ENCODE measurements at places on chromosomes 5 and 9.

DNA sequence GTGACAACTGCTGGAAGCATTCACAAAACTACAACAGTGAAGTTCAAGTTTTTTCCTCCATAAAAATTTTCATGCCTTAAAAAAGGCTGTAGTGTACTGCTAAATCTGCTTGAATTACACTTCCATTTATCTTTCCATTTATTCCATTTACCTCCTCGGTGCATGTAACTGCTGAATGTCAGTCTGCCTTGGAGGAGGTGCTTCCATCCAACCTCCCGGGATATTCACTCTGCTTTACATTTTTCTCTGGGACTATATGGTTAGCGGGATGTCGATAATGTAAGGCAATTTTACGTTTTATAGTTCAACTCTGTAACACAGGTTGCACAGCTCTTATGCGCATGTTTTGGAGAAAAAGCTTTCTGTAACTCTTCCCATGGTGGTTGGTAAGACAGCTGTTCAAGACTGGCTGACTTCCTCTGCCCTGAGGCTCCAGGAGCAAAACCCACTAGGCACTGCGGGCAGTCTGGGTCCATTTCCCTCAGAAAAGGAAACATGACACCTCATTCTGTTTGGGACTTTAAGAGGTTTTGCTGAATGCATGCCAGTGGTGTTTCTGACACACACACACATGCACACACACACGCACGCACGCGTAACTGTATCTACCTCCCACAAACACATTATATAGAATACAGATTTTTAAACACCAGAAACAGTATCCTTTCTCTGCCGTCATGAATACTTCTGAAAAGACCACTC is 66.1 kb downstream of the SPTLC1 start:
- DNase-seq, result no peak

DNA sequence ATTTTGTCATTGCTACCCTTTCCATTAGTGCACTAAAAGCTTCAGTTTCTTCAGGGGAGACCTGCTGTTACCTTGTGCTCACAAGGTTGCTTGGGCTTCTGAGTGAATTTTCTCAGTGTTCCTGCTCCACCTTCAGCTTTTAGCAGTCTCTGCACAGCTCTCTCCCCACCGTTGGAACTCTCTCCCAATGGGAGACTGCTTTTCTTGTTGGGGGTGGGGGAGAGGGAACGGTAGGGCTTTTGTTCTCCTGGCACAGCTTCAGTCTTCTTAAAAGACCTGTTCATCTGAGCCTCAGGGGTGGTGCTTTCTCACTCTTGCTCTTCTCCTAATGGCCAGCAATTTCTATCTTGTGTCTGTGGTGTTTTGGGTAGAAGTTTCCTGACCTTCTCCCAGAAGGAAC is 915.7 kb downstream of the EFNA5 start:
- DNase-seq, result no peak

DNA sequence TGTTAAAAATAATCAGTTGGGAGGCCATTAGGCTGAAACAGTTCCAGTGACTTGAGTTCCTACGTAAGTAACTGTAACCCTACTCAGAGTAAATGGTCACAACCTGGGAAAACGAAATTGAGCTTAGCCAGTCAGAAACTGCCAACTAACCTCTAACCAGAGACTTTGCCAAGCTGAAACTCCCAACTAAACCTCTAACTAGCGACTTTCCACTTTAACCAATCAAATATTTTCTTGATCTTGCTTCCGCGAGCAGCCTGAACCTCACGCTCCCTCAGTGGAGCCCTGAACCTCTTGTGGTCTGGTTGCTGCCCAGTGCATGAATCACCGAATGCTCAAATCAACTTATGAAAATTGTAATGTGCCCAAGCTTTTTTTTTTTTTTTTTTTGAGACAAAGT is 156.2 kb downstream of the MED10 start:
- DNase-seq, result no peak

DNA sequence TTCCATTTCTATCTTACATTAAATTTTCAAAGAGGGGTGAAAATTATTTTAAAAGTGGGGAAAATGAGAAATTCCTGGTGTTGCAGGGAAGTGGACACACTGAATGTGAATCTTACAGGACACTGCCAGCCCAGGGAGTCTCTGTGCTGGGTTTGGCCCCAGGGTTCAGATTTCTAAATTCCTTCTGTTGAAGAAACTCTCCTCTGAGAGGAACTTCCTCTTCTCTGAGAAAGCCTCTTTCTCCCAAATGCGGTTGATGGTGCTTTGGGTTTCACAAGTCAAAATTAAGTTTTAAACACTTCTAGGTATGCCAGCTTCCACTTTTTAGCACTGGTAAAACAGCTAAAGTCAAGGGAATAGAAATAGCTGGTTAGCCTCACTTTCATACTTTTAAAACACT is 317.9 kb upstream of the ITGA1 start:
- DNase-seq, result no peak

DNA sequence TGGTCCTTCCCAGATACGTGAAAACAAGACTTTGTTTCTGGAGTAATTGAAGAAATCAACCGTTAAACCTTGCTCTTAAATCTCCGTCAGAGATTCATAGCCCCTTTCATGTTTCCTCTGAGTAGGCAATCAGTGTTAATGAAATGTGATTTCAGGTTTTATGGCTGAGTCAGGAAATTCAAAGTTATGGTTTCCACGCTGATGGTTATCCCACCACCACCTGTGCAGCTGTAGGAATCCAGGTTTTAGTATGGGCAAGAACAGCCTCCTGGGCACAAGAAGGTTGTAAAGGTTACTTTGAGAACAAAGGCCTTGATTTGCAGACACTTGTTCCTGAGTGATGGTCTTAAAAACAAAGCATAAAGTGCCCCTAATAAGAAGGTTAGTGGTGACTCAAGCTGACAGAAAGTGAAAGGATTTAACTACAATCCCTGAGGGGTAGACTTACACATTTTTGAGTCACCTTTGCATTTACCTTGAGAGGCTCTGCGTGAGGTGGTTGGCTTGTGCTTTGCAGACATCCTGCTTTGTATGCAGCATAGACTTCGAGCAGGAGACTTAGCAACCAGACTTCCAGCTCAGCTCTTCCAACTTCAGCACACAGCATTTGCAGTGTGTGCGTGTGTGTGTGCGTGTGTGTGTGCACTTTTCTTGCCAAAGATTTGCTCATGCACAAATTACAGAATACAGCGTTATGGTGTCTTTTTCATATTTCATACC is 159.6 kb downstream of the TLE4 start:
- no peak for DNase-seq

GRCh38 chr9:121249563-121249962 is 18.4 kb upstream of the GSN start:
- DNase-seq, result no peak

DNA sequence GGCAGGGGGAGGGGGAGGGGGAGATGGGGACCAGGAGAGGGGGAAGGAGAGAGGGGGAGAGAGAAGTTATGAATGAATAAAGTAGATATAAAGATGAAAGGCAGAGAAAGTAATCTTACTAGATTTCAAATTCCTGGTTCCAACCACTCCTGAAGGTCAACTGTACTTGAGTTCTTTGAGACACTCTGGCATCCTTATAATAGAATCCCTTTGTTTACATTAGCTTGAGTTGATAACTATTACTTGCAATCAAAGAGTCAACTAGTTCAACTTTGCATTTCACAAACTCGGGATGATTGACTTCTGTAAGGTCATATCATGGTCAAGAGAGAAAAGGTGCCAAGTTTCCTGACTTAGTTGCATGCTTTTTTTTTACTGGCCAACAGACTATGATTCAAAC is 42.2 kb downstream of the BAAT start:
- DNase-seq, result no peak

GRCh38 chr9:93896496-93897033 is 58.6 kb downstream of the BARX1 start:
- DNase-seq, result no peak

GRCh38 chr9:96487949-96488348 is 38.0 kb downstream of the HABP4 start:
- DNase-seq, result peak; percentile 61

DNA sequence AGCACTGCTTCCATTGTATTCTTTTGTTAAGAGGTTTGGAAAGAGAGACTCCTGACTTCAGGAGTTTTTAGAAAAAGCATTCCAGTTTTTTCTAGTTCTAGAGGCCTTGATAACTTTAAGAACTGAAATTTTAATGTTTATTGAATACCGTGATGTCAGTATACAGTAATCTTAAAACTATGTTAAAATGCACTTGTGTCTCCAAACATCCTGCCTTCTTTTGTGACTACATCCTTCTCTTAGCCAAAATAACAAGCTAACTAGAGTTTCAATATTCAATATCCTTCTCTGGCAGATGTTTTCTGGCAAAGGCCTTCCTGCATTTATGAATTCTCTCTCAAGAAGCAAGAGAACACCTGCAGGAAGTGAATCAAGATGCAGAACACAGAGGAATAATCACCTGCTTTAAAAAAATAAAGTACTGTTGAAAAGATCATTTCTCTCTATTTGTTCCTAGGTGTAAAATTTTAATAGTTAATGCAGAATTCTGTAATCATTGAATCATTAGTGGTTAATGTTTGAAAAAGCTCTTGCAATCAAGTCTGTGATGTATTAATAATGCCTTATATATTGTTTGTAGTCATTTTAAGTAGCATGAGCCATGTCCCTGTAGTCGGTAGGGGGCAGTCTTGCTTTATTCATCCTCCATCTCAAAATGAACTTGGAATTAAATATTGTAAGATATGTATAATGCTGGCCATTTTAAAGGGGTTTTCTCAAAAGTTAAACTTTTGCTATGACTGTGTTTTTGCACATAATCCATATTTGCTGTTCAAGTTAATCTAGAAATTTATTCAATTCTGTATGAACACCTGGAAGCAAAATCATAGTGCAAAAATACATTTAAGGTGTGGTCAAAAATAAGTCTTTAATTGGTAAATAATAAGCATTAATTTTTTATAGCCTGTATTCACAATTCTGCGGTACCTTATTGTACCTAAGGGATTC is 43.1 kb downstream of the NDFIP1 start:
- DNase-seq, result peak; percentile 84

GRCh38 chr9:96858018-96858573 is 3.8 kb upstream of the ZNF782 start:
- no peak for DNase-seq

- no peak for DNase-seq
Measured at GRCh38 chr9:136551401-136552116, 5.7 kb upstream of the NOTCH1 start.

DNA sequence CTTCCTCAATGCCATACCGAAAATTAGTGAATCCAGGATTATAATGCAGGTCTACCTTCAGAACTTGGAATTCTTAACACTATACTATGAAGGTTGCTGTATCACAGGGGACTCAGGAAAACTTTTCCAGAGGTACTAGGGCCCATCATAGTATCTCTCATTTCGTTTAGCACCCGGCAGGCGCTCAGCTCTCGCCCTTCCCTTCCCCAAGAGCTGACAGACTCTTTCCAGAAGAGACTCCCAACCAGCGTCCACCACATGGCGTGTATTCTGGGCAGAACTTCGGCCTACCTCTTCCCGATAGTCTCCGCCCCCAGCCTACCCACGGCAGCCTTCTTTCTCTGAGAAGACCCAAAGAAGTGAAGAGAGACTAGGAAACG is 271 bp downstream of the NOL8 start:
- DNase-seq, result no peak

GRCh38 chr5:36704131-36704530 is 97.7 kb downstream of the SLC1A3 start:
- no peak for DNase-seq

GRCh38 chr5:118919016-118919415 is 69.3 kb downstream of the DTWD2 start:
- DNase-seq, result no peak

- DNase-seq, result no peak
Measured at GRCh38 chr5:91898019-91898418, 514.9 kb upstream of the ARRDC3 start.

GRCh38 chr9:1087120-1087881 is 37.1 kb downstream of the DMRT2 start:
- no peak for DNase-seq

DNA sequence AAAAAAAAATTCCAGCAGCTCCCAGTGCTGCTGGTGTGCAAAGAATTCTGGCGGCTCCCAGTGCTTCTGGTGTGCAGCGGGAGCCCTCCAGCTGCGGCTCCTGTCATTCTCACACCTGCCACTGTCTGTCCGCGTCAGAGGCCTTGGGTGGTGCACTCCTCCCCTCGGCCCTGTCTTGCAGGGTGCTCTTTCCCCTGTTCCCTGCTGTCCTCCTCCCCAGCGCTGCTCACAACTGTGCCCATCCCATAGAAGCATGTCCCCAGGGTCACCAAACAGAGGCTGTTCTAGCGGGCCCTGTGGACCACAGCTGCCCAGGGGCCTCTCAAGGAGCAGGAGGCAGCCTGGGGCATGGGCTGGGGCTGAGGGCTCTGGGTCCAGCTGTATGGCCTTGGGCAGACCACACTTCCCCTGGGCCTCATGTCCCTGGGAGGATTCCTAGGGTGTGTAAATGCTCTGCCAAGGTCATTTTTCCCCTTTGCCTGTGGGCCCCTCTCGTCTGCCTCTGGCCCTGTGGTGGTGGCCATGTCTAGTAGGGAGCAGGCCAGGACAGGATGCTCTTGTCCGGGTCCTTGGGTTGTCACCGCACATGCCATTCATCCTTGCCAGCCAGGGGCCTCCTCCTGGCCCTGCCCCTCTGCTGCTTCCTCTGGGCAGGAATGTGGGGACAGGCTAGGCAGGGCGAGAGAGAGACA is 68.2 kb downstream of the PHF2 start:
- no peak for DNase-seq

GRCh38 chr9:13139641-13140171 is 139.8 kb downstream of the MPDZ start:
- DNase-seq, result peak; percentile 87

- no peak for DNase-seq
Measured at GRCh38 chr9:130478736-130479575, 34.2 kb downstream of the ASS1 start.

DNA sequence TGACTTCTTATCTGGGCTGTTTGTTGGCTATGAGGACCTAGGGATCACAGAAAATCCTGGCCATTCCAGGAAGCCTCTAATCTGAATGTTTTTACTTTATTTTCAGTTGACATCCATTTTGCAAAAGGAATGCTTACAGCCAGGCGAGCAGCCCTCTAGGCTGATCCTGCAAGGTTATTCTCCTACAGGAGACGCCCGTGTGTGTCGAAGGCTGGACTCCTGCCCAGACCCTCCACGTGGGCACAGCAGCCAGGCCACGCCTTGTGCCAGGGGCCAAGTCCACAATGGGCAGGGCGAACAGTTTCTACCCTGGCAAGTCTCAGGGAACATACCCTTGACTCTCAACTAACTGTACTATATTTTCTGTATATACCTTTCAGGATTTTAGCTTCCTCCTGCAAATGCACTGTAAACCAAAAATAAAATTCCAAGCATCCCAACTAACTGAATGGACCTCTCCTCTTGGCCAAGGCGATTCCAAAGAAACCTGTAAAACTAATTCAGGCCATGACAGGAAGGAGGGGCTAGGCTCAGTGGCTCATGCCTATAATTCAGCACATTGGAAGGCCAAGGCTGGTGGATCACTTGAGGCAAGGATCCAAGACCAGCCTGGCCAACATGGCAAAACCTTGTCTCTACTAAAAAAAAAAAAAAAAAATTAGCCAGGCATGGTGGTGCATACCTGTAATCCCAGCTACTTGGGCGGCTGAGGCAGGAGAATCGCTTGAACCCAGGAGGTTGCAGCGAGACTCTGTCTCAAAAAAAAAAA is 5.7 kb downstream of the CMBL start:
- DNase-seq, result no peak

GRCh38 chr5:134460551-134460950 is 48.9 kb upstream of the CDKN2AIPNL start:
- DNase-seq, result no peak
